ENCODE measurements at places on chromosomes 12 and 14.

DNA sequence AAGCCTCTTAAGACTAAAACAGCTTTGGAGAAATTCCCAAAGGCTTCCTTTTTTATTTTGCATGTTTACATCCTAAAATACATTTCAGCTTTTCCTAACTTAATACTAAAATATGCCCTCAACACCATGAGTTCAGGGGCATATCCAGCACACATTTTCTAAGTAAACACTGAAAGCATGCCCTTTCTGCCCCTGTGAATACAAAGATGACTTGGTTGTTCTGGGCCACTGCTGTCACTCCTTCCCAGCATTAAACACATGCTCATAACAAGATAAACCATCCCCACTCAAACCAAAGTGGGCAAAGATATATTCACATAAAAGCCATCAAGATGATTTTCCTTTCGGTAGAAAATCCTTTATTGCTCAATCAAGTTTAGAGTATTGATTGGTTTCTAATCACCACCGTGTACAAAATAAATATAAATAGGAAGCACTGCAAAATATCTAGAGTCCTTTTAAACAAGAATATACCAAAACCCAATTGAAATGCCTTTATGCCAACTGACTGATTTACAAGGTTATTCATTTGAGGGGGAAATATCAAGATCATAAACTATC, 1.9 kb downstream of the CCNB1IP1 start:
- no peak for DNase-seq

DNA sequence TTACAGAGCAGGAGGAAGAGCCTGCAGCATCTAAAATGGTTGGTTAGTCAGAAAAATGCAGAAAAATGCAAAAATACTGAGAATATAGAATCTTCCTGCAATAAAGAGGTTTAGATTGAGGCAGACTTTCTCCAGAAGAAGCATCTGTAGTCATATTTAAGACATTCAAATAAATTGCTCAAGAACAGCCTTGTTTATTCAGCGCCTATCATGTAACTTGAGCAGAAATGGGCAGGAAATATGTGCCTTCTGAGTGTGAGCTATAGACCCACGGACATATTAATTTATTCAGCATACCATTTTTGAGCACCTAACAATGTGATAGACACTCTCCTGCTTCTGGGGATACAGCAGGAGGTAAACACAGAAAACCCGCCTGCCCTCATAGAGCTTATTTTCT, 102.0 kb upstream of the HIF1A start:
- no peak for DNase-seq

DNA sequence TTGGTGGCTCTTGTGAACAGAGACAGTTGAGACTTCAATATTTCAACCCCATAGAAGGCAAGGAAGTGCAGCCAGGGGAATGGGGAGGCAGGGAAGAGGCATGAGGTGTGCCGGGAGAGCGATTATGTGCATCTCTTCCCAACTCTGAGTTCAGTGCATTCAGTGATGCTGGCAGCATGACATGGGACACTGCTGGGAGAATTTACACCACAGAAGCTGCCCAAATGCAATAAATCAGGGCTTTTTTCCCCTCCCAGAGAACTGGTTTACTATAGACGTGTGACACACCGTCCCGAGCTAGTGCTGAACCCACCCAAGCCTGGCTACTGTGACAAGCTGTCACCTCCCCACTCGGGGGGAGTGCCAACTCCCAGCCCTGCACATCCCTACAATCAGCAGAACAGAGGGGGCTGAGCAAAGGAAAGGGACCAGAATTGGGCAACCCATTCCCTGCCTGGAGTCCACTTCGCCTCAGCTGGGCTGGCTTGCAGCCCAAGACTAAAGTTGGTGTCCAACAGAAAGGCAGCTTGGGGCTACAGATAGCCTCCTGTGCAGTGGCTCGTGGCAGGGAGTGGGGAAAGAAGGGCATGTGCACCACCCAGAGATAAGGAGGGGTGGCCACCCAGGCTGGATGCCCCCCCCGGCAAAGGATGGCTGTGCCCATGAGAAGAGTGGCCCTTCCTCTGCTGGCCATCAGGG, 16.7 kb downstream of the AHSA1 start:
- no peak for DNase-seq

DNA sequence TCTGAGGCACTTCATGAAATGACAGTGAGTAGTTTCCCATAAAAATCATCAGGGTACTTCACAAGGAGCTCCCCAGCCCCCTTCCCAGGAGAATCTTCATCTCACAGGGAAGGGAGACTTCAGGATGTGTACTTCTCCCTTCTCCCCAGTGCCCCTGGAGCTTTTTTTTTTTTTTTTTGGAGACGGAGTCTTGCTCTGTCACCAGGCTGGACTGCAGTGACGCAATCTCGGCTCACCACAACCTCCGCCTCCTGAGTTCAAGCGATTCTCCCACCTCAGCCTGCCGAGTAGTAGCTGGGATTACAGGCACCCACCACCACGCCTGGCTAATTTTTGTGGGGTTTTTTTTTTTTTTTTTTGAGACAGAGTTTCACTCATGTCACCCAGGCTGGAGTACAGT, 10.4 kb downstream of the ITPK1 start:
- no peak for DNase-seq

DNA sequence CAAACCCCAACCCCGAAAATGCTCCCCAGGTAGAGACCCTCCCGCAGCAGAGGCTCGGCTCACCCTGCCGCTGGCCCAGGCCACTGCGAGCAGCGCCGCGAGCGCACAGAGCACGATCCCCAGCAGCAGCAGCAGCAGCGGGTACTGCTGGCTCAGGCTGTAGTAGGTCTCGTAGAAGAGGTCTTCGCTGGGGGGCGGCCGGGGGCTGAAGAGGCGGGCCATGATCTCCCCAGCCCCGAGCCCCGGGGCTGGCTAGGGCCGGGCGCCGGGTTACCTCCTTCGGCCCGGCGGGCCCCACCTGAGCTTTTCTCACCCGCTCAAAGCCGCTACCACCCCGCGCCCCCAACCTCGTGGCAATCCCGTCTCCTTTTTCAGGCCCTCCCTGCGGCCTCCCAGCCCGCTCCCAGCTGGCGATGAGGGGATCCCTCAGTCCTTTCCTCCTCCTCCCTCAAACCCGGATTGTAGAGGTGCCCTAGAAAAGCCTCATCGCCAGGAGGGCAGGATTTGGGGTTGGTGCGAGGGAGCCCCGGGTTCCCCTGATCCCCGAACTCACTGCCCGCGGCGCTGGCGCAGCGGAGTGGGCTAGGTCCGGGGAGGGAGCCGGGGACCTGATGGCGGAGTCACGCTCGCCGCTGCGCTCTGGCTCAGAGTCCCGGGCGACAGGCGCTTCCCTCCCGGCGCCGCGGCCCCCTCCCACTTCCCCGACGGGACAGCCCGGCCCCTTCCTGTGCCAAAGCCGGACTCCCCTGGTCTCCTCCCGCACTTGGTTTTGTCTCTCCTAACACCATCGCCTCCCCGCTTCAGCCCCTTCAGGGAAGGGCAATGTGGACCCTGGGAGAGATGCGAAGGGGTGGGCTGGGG, at the start of gene ADCY4:
Gene ADCY4, minus strand, starts transcription at position 641 of the 861 bp plus-strand sequence. Its CDS starts 419 bp downstream, at position 222.
- DNase-seq: no peak

GRCh38 chr14:103803661-103804060, 43.7 kb downstream of the PPP1R13B start:
- DNase-seq: no peak

- no peak for DNase-seq
Observed at GRCh38 chr14:71799841-71800240, 132.4 kb upstream of the RGS6 start.

DNA sequence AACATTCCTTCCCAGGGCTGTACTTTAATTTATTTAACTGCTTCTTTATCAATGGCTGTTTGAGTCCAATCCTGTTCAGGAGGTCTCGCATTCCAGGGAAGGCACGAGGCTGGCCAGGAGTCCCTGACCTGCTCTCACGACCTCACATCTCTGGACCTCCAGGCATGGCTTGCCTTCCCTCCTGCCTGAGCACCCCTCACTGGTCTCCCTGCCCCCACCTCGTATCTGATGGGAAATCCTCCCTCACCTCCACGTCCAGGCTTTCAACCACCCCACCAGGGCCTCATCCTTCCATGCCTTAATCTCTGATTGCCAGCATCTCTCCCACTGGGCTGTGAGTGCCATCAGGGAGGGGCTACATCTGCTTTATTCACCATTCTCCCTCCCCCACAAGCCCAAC, 29.0 kb downstream of the PRKAB1 start:
- no peak for DNase-seq

GRCh38 chr12:65592416-65592815, 231.9 kb upstream of the HMGA2 start:
- DNase-seq: no peak

- DNase-seq: no peak
Observed at GRCh38 chr12:49503674-49504180, 35.1 kb upstream of the KCNH3 start.

- no peak for DNase-seq
Observed at GRCh38 chr14:96136371-96137005, 68.2 kb upstream of the BDKRB2 start.

- no peak for DNase-seq
Observed at GRCh38 chr14:79627058-79627457, 584.2 kb downstream of the DIO2 start.

DNA sequence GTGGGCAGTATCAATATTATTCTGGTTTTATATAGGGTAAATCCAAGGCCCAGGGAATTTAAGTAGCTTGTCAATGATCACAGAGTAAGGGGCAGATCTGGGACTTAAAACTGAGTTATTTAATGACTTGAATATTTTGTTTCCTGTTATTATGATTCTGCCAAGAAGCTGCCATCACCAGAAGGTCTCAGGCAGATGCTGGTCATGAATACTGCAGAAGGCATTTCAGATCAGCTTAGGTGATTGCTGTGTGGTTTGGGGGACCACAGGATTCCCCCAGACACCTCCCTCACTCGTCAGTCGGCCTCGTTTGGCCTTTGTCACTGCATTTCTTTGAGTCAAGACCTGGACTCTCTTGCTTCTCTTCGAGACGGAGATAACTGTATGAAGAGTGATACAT, 47.7 kb upstream of the EVL start:
- no peak for DNase-seq

DNA sequence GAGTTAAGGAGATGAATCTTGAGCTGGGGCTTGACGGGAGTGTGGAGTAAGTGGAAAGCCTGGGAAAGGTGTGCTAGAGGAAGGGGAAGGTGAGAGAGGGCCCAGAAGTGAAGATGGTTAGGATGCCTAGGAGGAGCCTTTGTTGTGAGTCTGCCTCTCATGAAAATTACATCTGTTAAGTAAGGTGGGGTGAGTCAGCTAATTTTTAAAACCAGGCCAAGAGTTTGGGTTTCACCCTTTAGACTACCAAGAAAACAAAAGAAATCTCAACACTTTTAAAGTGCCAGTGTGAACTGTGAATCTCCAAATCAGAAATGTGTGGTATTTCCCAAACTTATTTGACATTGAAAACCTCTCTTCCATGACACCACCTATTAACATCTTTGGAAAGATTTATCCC, 185.2 kb downstream of the CRADD start:
- DNase-seq: no peak

DNA sequence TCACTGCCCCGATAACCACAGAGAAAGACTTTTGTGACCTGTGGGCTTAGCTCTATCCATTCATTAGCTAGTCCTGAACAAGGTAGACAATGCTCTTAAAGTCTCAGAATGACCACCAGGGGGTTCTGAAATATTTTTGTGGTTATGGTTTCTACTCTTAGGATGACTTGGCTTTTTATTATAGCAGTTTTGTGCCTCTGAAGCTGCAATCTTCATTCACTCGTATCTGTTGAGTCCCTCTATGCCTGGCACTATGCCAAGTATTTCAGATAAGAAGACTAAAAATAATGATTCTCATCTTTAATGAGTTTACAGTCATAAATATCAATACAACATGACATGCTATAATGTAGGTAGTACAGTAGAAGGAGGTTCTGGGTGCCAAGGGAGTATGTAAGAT, 130.8 kb upstream of the TRHDE start:
- no peak for DNase-seq

DNA sequence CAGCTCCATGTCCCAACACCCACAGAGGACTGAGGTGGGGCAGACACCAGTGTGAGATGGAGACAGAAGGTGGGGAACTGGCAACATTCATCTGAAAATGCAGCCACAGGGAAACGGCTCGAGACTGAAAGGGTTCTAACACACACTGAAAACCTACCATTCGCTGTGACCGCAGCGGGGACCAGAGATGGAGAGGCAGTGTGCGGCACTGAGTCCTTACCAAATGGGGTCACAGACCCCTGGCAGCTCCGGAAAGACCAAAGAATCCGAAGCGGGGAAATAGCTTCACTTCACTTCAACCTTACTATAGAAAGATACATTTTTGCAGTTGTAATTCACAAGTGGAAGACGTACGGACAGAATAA, 9.6 kb downstream of the BAG5 start:
- DNase-seq: no peak

DNA sequence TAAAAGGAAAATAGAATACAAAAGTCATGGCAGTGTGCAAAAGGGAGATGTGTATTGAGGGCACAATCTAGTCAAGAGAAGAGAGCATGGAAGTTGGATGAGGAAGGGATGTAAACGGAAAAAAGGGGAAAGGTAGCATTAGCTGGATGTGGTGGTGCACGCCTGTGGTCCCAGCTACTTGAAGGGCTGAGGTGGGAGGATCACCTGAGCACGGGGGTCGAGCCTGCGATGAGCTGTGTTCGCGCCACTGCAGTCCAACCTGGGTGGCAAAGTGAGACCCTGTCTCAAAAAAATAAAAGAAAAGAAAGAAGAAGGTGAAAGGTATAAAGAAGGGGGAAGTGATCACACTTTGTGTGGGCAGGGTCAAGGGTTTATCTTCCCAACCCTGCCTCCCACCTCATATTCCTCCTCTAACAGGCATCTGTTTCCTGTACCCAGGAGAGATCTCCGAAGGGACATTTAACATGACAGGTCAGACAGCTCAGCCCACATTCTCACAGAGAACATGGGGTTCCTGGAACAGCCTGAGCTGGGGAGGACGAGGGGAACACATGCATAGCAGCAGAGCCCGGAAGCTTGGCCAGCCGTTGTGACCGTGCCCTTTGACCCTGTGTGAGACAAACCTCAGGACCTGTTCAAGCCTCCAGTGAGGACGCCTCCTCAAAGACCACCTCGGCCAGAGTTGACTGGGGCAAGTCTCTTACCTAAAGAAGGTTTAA, 8.9 kb downstream of the RNASE11 start:
- no peak for DNase-seq

- DNase-seq: no peak
Observed at GRCh38 chr12:57485695-57486094, 2.2 kb upstream of the MARS1 start.

- DNase-seq: no peak
Observed at GRCh38 chr12:53091756-53092155, 5.7 kb upstream of the IGFBP6 start.

DNA sequence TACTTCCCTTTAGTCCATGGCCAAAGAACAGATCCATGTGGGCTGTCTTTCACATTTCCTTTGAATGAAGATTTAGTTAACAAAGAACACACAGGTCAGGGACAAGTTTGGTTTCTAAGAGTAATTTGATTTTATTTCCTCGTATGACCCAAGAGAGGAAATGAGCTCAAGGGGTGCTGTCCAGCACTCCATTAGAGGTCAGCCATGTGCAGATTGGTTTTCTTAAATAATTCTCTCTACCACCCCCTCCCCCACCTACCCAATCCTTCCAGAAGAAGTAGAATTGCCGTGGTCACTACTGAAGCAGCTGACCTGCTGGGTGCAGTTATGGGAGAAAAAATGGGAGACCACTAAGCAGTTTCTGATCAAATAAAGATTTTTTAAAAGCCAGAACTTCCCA, 13.9 kb upstream of the OAS1 start:
- DNase-seq: no peak

GRCh38 chr12:45439039-45439438, 223.1 kb downstream of the ANO6 start:
- no peak for DNase-seq

GRCh38 chr12:80837342-80837978, 100.3 kb downstream of the LIN7A start:
- DNase-seq: no peak
